ENCODE measurements at places on chromosomes 11 and 22.

- DNase-seq, result peak; percentile 88
Observed at GRCh38 chr11:74020539-74020938, 11.7 kb upstream of the UCP3 start.

DNA sequence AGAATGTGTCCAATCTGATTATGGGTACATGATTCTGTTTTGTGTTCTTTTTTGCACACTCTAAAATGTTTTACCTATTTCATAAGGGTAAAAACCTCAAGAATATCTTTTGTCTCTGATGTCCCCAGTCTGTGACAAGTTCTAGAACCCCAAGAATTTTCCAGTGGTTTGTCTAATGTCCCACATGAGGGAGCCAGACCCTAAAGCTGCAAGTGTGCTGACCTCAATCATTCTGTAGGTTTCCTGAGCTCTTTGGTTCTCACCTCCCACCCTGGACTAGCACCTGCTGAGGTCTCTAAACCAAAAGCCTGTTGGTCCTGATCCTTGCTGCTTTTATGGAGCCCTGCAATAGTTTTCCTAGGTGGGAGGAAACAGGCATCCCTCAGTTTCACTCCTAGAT, 149.8 kb upstream of the MPPED2 start:
- no peak for DNase-seq

DNA sequence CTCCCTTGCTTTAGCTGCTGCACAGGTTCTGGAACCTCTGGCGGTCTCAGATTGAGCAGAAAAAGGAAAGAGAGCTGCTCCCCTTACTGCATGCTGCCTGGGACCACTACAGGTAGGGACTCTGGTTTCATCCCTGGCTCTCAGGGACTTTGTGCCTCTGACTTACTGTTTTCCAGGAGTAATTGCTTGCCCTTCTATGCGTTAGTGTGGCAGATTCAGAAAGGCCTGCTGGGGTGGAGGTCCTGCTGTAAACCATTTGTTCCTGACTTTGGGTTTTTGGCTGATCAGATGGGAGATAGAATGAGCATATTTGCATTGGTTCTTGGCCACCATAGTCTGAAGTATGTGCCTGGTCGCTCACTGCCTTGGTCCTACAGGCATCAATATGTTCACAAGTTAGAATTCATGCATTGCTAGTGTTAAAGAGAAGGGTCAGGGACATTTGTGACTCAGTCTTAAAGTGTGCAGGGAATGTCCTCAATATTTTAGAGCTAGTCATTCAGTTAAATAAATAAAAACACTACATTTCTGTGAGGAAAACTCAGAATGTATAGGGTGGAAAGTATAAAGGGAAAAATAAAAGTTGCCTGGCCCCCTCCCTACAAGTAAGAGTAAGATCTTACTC, 78.0 kb downstream of the PISD start:
- DNase-seq, result no peak

GRCh38 chr11:5818245-5818886, 9.6 kb downstream of the OR52N2 start:
- no peak for DNase-seq

DNA sequence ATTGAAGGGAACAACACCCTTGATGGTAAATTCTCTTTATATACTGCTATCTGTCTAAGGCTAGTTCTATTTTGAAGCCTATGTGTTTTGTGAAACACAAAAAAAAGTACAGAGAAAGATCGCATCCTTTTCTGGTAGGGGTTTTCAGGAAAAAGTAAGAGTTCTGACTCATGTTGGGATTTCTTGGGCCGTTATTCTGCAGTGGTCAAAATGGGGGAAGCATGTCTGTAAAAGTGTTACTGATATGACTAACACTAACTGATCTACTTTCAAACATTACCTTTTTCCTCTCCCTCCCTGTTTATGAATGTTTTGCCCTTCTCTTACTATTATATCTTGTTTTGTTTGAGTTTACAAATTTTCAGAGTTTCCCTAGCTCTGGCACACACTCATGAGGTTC, 53.9 kb downstream of the CTNND1 start:
- no peak for DNase-seq

GRCh38 chr22:37303821-37304274, 21.5 kb downstream of the CYTH4 start:
- no peak for DNase-seq

- DNase-seq, result no peak
Observed at GRCh38 chr11:6237266-6237665, 1.6 kb upstream of the CNGA4 start.

- no peak for DNase-seq
Observed at GRCh38 chr22:40009951-40010671, 15.4 kb downstream of the FAM83F start.

DNA sequence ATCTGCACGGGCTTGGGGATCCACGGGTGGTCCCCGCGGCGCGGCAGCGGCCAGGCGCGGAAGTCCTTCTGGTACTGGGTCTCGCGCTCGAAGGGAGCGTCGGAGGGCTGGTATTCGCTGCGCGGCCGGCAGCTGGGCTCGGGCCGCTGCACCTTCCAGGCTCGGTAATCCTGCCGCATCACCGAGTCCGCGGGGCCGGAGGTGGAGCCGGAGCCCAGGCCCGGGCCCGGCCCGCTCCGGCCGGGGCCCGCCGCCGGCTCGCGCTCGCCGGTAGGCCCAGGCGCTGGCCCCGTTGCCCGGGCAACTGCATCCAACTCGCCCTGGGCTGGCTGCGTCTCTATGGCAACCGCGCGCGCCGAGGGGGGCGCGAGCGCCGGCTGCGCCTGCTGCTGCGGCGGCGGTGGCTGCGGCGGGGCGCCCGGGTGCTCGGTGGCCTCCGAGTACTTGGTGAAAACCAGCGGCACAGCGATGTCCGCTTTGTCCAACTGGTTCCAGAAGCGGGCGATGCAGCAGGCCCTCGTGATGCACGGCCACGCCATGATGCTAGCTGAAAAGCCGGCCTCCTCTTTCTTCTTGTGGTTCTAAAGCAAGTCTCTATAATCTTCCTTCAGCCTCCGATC, 897 bp downstream of the MAP6 start:
- DNase-seq, result no peak

DNA sequence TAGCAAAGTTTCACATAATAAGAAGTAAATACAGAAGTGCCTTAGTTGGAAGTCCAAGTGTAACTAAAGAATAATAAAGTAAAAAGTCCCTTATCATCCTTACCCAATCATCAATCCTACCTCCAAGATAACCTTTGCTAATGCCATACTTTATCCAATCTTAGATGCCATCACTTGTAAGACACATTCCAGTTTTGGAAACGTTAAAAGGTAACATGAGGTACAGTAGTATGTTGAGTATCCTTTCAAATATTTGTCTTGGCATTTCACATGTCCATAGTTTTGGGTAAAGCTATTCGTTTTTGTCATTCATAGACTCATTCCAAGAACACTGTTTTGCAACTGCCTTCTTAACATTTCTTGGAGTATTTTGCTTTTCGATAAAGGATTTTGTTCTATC, 115.2 kb upstream of the TEAD1 start:
- no peak for DNase-seq

GRCh38 chr22:29212743-29213142, 7.0 kb downstream of the EMID1 start:
- DNase-seq, result no peak

GRCh38 chr11:15819679-15820286, 536.6 kb downstream of the SOX6 start:
- peak; percentile 79 for DNase-seq

DNA sequence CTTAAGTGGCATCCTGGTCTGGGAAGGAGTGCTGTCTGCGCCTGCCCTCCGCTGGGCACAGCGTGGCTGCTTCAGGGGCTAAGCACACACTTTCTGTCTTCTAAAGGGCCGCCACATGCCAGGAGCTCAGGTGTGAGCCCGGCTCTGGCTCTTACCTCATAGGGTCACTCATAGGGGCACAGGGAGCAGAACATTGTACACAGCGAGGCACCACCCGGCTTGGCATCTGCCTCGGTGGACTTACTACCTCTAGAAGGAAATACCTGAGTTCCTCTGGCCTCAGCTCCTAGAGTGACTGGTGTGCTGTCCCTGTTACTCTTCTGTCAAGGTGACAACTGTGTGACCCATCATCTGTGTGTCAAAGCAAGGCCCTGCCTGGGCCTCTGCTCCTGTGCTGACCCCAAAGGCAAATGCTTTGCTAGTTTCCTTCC, 13.4 kb downstream of the NEAT1 start:
- DNase-seq, result peak; percentile 43

DNA sequence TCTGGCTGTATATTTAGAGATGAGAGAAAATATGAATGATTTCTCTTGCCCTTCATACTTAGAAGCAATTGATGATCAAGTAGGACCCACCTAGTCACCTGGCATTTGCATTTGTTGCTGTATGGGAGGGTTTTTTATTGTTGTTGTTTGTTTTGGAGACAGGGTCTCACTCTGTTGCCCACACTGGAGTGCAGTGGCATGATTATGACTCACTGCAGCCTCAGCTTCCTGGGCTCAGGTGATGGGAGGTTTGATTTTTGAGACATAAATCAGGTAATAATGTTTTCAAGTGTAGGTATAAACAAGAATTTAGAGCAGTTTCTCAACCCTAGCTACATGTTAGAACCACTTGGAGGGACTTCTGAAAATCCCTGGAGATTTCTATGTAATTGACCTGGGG, 63.0 kb downstream of the TNRC6B start:
- DNase-seq, result no peak

- no peak for DNase-seq
Observed at GRCh38 chr11:74070723-74071492, 62.0 kb upstream of the UCP3 start.

Data from Karpas-422 (cell line).